Hepatocyte (in vitro differentiated cells): ENCODE measurements at places on chromosomes 3 and 15. TPM values are rescaled to one million over a fixed set of nuclear protein-coding genes. Genes with fewer than 3 reads are reported as not detected.

DNA sequence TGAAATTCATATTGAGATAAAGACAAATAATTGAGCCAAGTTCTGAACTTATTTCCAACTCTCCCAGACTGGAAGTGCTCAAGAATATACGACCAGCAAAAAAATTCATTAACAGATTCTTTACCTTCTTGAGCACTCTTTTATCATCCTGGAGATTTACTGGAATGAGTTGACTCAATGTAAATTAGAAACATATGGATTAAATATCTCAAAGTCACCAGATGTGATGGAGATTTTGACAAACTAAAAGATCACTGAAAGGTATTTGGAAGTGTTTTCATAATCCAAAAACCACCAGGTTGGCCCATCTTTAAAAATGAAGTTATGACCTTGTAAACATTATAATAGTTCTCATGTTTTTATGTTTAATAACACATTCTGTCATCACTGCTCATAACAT lies 433.2 kb upstream of the RASGRP1 start:
- DNase-seq, result no peak

GRCh38 chr15:74798388-74799254 lies 14.0 kb upstream of the LMAN1L start:
- no peak for DNase-seq

DNA sequence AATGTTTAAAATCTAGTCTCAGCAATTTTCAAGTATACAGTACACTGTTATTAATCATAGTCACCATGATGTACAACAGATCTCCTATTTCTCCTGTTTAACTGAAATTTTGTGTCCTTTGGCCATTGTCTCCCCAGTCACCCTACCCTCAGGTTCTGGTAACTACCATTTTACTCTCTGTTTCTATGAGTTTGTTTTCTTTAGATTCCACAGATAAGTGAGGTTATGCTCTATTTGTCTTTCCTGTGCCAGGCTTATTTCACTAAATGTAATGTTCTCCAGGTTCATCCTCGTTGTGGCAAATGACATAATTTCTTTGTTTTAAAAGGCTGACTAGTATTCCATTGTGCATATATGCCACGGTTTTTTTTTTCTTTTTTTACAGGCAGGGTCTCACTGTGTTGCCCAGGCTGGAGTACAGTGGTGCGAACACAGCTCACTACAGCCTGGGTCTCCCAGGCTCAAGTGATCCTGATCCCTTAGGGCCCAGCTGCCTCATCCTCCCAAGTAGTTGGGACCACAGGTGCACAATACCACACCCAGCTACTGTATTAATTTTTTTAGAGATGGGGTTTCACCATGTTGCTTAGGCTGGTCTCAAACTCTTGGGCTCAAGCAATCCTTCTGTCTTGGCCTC lies 50.0 kb downstream of the RAB7A start:
- no peak for DNase-seq

- DNase-seq, result no peak
These were observed 323.0 kb upstream of the SEMA6D start for GRCh38 chr15:47394286-47394809.

GRCh38 chr15:57550640-57551039 lies 41.1 kb upstream of the MYZAP start:
- no peak for DNase-seq

GRCh38 chr3:37475435-37475834 lies 301.1 kb upstream of the LRRFIP2 start:
- DNase-seq, result no peak

- DNase-seq, result no peak
These were observed 196.6 kb downstream of the TPRG1 start for GRCh38 chr3:189368384-189368783.

- DNase-seq, result no peak
These were observed 59.7 kb downstream of the LSM3 start for GRCh38 chr3:14238356-14238755.

The PAQR9 gene
- 2.9 and 3.8 TPM in 2 replicates for total RNA-seq

The OXTR gene
- 1.6 and 1.9 TPM in 2 replicates for total RNA-seq
